ENCODE measurements at places on chromosomes 12 and 14. TPM values are rescaled to one million over a fixed set of nuclear protein-coding genes. Genes with fewer than 3 reads are reported as not detected.

Gene CLEC1B
- total RNA-seq = not detected

DNA sequence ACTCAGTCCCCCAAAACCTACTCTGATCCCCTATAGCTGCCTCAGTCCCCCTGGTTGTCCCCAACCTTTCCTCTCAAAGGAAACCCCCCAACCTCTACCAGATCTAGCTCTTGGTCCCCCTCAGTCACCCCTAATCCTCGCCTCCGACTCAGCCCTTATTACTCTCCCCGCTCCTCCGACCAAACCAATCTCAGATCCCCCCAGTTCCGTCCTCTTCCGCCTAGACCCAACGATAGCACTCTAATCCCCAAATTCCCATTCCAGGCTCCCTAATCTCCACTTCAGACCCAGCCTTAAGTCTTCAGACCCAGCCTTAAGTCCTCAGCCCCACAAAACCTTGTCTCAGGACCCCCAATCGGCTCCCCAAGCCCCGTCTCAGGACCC lies 612 bp downstream of the VPS37B start:
- no peak for DNase-seq

DNA sequence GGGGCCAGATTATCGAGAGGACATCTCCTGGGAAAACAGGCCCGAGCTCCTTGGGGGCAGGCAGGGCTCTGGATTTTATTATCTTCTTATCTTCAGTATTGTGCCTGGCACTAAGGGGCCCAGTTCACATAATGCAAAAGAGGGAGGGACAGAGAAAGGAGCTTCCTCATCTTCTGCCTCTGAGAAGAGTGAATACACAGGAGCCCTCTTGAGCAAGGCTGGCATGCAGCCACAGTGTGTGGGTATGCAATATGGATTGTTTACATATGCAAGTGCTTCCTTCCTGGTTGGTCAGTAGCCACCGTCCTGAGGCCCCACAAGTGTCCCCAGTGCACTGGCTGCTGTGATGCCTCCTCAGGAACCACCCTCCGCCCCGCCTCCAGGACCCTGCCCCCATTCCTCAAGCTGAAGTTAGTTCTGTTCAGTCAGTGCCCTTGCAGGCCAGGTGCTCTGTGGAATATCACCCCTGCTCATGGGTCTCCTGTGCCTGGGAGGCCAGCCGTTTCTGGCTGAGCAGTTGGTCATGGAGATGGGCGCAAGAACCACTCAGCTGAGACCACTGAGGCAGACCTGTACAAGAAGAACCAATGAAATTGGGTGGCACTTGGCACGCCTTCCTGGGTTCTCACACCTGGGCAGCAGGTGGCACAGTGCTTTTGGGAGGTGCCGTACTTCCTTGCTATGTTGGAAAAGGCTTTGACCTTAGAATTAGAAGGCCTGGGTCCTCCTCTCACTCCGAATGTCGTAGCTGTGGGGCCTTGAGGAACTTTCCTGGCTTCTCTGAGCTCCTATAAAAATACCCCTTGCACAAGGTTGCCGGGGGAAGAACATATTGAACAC lies 35.1 kb upstream of the ACTN1 start:
- peak; percentile 57 for DNase-seq

GRCh38 chr12:66388517-66388916 lies 86.2 kb downstream of the HELB start:
- no peak for DNase-seq

DNA sequence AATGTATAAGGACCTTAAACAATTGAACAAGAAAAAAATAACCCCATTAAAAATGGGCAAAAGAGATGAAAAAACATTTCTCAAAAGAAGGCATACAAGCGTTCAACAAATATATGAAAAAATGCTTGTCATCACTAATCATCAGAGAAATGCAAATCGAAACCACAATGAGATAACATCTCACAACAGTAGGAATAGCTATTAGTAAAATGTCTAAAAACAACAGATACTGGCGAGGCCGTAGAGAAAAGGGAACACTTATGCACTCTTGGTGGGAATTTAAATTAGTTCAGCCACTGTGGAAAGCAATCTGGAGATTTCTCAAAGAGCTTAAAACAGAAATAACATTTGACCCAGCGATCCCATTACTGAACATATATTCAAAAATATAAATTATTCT lies 769.8 kb upstream of the MGAT4C start:
- DNase-seq = no peak

DNA sequence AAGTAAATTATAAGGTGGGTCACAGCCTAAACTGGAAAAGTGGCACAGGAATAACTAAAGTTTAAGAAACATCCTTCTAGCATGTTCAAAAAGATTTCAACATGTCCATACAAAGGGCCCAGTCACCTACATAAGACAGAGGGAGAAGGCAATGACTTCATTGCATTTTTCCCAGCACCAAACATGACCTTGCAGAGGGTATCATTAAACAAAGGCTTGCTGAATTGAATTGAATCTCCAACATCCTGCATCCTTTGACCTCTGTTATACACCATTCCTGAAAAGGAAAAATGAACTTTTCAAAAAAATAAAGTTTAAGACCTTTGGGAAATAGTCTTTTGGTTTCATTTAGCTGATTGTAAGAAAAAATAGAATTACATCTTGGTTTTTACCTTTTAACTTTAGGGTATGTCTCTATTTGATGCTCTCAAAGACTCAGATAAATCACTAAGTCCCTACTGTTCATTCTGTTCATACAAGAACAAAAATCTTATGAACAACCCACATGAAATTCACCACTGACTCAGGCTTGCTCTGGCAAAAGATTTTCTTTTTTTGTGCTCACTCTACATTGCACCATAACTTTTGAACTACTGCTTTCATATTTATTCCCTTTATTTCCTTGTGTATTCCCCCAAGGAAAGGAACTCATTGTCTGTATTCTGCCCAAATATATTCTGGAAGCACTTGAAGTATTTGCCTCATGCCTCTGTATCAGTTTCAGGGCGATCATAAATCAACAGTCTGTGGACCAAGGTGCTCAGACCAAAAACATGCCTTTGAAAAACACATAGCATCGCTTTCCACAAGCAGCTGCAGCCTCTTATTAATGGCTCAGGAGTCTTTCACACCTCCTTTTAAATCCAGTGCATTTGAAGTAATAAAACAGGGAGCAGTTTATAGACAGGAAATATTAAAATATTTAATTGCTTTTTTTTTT lies 121.7 kb downstream of the DUSP6 start:
- DNase-seq = no peak

Gene TXNDC16
- 4.0 TPM for total RNA-seq

GRCh38 chr12:47821346-47821706 lies 1.6 kb upstream of the HDAC7 start:
- no peak for DNase-seq

Gene AVPR1A
- 2.0 TPM for total RNA-seq

Gene FOXA1
- 0.33 TPM for total RNA-seq

DNA sequence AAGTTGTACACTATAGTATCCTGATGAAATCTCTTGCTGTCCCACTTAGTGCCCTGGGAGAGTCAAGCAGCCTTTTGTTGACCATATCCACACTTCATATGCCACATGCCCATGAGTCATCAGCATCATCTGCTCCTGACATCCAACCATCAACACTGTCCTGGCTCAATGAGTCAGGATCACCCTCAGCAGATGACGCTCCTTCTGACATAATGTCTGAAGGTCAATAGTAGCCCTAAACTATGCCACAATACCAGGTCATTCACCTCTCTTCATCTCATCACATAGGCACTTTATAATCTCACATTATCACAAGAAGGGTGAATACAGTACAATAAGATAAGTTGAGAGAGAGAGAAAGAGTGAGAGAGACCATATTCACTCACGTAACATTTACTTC lies 369.0 kb upstream of the FAR2 start:
- DNase-seq = no peak

Gene FLRT2
- total RNA-seq = 114 TPM

- DNase-seq = no peak
Observed at GRCh38 chr12:104906695-104907094, 51.4 kb downstream of the SLC41A2 start.

Gene PTCSC3
- not detected for total RNA-seq

GRCh38 chr12:131473741-131474709 lies 236.9 kb upstream of the SFSWAP start:
- no peak for DNase-seq

GRCh38 chr12:65896743-65897142 lies 72.5 kb downstream of the HMGA2 start:
- no peak for DNase-seq

- DNase-seq = no peak
Observed at GRCh38 chr12:52200086-52200780, 8.4 kb upstream of the KRT80 start.

DNA sequence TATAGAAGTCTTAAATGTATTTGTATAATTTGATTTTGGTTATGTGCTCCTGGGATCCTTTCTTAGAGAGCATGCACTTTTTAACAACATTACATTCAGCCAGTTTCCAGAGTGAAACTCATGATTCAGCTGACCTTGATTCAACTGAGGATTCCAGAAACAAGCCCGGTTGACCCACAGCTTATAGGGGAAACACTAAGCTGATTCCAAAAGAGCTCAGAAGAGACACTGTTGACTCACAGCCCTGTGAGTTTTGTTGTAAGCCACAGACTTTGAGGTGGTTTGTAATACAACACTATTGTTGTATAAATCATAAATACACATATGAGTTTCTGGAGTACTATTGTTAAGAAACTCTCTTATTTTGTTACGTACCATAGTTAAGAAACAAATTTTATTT lies 133.8 kb upstream of the MGAT4C start:
- no peak for DNase-seq

DNA sequence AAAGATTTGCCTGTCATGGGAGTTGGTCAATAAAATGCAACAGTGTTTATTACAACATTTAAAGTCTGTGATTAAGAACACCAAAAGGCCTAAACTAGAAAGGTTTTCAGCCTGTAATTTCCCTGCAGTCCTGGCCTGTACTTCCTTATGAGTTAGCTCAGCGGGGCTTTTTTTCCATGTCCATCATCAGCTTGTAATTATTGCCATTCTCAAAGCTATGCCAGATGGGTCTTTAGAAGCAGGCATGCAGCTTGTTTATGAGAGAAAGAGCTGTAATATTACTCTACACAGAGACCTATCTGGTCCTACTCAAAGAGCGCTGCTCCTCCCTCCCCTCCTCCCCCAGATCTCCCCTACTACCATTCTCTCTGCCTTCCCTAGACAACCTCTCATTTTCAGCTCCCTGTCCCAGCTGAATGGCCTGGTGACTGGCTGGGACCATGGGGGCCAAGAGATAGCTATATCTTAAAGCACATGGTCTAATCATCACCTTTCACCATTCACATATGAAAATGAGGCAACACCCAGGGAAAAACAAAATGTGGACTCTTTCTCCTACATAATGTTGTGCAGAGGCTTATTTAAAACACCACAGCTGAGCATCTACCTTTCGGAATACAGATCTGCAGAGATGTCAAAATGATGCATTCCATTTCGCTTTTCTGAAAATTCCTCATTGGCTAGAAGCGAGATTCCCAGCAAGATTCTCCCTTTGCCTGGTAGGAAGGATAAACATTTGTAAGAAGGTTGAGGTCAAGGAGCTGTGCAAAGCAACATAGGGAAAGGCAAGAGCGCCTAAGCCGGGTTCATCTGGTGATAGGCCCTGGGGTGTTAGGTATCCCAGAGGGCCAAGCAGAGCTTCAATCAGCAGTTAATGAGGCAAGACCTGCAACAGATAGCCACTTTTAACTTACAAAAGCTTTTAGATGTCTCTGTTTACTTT lies 209.7 kb upstream of the CDKN3 start:
- no peak for DNase-seq

Gene LRRC10
- not detected for total RNA-seq

Gene PPP4R4
- total RNA-seq = 1.3 TPM

Gene DNAJC22
- total RNA-seq = 7.3 TPM

Gene NEUROD4
- total RNA-seq = not detected

Gene NPC2
- total RNA-seq = 130 TPM

Gene GLIPR1
- 5.4 TPM for total RNA-seq

All from body of pancreas (tissue), 4 donors.